Brain microvascular endothelial cell (primary cell): ENCODE measurements at places on chromosomes 7 and 10.
A peak's percentile ranks its signal among the peaks of the same experiment; 100 is the strongest.

DNA sequence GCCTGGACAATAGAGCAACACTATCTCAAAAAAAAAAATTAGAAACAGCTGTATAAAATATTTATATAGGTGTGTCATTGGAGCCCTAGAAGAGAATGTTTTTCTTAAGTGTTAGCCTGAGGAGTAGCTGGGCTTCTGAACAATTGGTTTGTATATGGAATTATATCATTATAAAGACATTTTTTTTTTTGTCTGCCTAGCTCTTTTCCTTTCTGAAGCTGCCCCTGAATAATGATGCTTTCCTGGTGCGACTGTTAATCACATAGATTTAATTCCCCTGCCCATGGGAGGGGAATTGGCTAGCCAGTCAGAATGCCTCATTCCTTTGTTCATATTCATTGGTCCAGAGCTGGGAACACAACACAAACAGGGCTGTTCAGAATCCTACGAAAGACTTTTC is 13.9 kb upstream of the ABCC2 start:
- no peak for DNase-seq

DNA sequence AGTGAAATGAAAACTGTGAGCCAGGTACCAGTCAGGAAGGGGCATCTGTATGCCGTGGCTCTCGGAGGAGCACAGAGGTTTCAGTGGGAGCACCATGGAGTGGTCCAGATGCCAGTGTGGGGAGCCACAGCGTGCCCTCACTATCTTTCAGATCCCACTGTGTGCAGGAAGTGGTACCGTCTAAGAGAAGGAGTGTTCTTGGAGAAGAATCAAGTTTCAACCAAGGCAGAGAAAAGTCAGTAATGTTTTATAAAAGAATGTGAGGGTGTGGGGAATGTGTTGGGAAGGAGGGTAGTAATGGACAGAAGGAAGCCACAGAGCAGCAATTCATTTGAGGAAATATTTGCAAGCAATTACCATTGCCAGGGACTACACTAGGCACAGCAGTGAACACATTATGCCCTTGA is 35.6 kb downstream of the PRKAR2B start:
- no peak for DNase-seq

DNA sequence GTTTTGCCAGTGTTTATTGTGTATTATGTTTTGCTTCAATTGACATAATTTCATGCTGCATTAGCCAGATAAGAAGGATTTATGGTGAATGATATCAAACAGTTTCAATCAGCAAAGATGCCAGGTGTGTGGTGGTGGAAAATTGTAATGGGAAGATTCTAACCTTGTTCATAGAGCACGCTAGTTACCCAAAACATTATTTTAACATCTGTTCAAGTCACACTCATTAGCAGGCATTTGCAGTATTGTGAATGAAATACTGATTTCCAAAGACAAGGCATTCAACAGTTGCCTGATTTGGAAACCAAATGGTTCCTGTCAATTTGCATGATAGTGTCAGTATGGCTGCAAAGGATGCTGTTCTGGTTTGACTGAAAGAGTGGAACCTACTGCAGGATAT is 129.7 kb downstream of the EPC1 start:
- no peak for DNase-seq

DNA sequence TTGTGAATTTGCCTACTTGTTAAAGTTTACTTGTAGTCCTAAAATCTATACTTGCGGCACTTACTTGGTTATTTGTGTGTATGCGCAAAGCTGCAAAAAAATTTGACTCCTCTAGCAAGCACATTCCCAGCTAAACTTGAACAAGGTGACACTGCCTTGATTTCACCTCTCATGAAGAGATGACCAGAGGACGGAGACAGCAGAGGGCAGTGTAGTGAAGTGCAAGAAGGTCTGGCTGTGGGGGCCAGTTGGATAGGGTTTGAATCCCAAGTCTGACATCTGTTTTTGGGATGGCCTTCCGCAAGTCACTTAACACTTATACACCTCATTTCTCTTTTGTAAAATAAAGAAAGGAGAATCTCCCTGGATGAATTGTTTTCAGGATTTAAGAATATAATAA is 15.7 kb downstream of the SLK start:
- DNase-seq, result no peak

DNA sequence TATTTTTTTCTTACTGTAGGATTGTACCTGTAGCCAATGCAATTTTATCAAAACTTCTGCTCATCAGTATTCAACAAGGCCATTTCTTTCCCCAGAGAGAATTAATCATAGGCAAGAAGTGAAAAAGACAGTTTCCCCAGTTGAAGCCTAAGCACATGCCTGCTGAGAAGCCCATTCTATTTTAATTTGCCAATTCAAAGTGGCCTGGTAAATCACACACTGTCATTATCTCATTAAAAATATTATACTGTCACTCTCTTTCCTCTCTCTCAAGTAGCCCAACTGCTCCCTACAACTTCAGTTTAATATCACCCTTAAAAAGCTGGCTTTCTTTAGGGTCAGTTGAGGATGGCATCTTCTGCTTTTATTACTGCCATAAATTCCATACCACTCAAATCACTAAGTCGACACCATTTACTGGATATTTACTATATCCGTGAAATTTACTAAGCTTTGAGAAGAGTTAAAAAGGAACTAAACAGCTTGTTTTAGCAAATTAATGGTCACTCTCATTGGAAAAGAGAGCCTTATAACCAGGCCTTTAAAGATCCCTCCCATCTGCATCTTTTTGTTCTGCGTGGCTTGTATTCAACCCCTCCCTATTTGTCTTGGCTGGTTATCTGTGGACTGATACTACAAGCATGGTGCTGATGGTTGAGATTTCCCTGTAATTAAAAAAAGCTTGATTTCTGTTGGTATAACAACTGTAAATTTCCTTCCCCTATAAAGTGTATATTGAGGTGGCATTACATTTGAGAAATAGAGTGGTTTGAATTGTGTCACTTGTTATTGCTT is 30.6 kb downstream of the COL28A1 start:
- DNase-seq, result no peak

DNA sequence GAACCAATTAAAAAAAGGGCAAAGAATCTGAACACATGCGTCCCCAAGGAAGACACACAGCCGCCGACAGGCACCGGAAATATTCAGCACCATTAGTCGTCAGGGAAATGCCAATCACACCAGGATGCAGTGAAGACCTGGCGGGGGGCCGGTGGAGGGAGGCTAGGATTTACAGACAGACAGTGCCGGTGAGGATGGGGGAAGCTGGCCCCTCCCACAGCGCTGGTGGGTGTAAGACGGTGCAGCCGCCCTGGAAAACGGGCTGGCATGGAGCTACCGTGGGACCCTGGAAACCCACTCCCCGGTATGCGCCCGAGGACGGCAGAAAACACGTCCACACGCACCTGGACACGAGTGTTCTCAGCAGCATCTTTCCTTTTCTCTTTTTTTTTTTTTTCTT is 4.8 kb upstream of the ADAP1 start:
- no peak for DNase-seq

DNA sequence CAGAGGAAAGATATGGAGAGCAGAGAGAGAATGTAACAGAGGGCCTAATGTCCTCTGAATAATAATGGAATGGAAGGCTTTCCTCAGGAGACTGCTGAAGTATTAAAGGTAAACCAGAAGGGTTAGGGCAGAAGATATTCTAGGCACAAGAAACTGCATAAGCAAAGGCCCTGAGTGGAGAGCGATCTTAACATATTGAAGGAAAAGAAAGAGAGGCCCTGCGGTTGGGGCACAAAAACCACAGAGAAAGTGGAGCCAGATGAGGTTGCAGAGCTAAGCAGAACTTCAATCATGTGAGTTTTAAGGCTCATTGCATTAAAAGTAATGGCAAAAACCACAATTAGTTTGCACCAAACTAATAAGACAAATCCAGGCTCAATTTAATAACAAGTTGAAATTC is 115.8 kb upstream of the VSTM2A start:
- DNase-seq, result no peak

- no peak for DNase-seq
These were observed 64.3 kb downstream of the PDGFA start for GRCh38 chr7:455110-455928.

- no peak for DNase-seq
These were observed 50.5 kb downstream of the PNLIPRP3 start for GRCh38 chr10:116477986-116478664.

DNA sequence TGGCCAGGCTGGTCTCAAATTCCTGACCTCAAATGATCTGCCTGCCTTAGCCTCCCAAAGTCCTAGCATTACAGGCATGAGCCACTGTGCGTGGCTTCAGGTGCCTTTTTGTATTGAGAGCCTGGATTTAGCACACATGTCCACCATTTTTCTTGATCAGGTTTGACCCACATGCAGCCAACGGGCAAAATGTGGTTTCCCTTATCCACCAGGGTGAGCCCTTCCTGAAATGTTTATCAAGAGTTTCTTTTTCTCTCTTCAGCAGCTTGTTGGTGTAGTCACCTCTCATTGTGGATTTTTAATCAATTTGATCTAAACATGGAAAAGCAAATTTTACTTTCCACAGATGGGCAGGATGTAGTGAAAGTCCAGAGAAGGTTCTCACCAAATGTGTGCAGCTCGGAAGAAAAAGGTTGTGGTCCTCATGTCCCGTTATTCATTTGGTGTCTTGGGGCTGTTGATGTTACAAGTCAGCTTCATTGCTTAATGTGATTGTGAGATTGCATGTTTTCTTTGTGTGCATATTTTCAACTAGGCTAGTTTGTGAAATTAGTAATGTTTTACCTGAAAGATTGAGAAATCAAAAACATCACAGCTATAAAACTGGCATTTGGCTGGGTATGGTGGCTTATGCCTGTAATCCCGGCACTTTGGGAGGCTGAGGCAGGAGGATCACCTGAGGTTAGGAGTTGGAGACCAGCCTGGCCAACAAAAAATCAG is 28.9 kb downstream of the GUSB start:
- no peak for DNase-seq

- DNase-seq, result no peak
These were observed 19.3 kb downstream of the CACNB2 start for GRCh38 chr10:18159557-18159956.

DNA sequence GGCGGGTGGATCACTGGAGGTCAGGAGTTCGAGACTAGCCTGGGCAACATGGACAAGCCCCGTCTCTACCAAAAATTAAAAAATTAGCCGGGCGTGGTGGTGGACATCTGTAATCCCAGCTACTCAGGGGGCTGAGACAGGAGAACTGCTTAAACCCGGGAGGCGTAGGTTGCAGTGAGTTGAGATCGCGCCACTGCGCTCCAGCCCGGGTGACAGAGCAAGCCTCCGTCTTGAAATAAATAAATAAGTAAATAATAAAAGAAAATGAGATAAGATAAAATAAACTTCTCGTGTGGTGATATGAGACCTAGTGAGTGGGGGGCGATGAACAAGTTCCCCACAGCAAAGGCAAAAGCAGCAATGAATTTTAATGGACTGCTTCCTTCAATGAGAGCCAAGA is 33.6 kb upstream of the LMTK2 start:
- no peak for DNase-seq

DNA sequence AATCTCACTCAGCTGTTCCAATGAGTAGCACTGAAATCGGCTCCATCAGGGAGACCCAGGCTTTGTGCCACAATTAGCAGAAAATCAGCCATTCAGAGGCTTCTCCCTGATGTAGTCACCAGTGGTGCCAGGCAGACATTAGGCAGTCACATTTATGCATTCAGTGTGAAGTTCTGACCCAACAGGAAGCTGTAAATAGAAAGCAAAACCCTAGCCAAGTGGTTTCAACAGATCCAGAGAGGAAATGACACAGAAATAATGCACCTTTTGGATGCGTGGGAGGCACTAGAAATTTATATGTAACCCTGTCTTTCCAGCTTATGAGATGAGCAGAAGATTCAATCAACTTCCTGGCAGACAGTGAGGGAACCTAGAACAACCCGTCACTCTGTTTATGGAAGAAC is 186.4 kb downstream of the PDE1C start:
- DNase-seq, result peak; percentile 14

DNA sequence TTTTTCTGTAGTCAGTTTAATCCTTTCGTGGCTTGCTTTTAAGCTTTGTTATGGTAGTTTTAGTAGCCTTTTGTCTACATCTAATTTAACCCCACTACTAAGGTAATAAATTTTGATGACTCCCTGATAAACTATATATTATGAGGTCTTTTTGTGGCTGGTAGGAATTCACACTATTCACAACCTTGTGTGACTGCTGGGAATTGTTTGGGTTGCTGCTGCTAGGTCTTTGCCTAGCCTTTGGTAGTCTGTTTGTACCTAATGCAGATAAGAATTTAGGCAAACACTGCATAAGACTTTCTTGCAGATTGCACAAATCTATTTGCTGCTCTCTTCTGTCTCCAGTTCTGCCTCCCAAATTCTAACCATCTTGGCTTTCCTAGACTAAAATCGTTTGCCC is 58.3 kb downstream of the SHOC2 start:
- DNase-seq, result no peak

DNA sequence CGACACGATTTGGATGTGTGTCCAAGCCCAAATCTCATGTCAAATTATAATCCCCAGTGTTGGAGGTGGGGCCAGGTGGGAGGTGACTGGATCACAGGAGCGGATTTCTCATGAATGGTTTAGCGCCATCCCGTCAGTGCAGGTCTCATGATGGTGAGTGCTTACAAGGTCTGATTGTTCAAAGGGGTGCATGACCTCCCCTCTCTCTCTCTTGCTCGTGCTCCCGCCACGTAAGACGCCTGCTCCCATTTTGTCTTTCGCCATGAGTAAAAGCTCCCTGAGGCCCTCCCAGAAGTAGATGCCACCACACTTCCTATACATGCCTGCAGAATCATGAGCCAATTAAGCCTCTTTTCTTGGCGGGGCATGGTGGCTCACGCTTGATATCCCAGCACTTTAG is 71.5 kb upstream of the NANOS1 start:
- DNase-seq, result no peak

GRCh38 chr7:41911792-41912191 is 208.9 kb upstream of the INHBA start:
- DNase-seq, result peak; percentile 89

DNA sequence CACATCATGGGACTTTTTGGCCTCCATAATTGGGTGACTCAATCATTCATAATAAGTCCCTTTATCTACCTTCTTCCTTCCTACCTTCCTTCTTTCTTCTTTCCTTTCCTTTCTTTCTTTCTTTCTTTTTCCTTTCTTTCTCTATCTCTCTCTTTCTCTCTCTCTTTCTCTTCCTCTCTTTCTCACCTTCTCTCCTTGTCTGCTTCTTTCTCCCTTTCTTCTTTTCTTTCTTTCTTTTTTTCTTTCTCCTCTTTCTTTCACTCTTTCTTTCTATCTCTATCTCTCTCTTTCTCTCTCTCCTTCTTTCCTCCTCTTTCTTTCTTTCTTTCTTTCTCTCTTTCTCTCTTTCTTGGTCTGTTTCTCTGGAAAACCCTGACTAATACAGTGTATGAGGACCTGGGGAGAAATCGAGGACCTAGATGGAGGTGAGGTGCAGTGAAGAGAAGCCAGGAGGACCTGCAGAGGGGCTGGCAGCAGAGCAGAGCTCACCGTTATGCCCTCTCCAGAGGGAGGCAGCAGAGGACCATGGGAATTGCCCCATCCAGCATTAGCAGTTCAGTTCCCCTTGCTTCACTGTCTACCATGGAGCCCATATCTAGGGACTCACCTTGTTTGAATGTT is 52.7 kb upstream of the BTRC start:
- DNase-seq, result peak; percentile 27

GRCh38 chr7:116316838-116317628 is 106.7 kb downstream of the TES start:
- DNase-seq, result peak; percentile 98

- no peak for DNase-seq
These were observed 2.7 kb upstream of the SCD start for GRCh38 chr10:100344241-100344788.
